ENCODE measurements at places on chromosomes 3 and 15. TPM values are rescaled to one million over a fixed set of nuclear protein-coding genes. Genes with fewer than 3 reads are reported as not detected.

The RBSN gene
- 12.5 TPM for total RNA-seq

DNA sequence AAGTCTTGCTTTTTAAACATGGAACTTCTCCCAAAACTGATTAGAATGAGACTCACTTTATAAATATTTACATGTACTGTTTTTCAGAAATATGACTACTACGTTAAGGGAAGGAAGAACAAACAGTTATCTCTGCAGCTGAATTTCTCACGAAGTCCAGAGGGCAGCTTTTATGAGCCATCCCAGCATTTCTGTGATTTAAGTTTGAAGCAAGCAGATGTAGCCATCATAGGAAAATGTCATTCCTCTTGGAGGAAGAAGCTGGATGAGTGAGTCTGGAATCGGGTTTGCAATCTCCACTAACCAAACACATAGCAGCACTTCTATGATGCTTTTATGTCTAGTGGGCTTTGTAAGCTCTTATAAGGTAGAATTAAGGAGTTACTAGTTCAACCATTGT, 53.7 kb downstream of the SCN11A start:
- no peak overlapping the region for H3K27ac ChIP-seq
- H3K36me3 ChIP-seq = no peaks in the 10 kb centered on the region
- DNase-seq = no peak
- no peaks in the 10 kb centered on the region for H3K4me1 ChIP-seq
- no peaks in the 10 kb centered on the region for H3K27me3 ChIP-seq

DNA sequence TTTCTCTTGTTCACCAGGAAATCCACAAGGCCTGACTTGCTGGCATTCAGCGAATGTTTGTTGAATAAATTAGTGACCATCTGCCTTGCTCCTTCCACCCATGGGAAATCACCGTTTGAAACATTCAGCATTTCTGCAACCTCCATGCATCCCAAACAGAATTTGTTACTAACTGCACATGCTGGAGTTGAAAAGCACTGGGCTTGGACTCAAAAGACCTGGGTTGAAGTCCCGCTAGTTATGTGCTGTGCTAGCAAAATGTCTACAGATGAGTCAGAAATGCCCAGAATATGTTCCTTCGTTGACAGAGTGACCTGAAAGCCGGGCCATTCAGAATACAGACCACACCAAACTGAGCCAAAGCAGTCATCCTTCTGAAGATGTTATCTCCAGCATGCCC, 144.6 kb downstream of the ALDH1A2 start:
- H3K36me3 ChIP-seq = no peaks in the 10 kb centered on the region
- DNase-seq = no peak
- H3K27ac ChIP-seq = no peak overlapping the region

GRCh38 chr3:163368168-163368567, 1710.1 kb downstream of the SI start:
- H3K27me3 ChIP-seq = no peaks in the 10 kb centered on the region
- H3K27ac ChIP-seq = no peak overlapping the region
- H3K4me1 ChIP-seq = no peaks in the 10 kb centered on the region

DNA sequence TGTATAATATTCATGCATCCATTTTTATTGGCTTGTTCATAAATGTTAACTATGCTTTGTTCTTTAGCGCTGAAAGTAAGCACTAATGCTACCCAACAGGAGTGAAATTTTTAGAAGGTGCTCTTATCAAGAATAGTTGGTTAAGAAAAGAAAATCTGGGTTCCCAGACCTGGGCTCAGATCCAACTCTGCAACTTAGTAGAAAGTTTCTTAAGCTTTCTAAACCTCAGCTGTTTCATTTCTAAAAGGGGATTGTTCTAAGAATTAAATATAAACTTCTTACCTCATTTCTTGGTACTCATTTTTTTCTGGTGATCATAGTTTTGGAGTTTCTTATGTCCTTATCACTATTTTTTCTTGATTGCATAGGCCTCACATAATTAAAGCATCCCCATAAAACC, 12.1 kb downstream of the ARPP21 start:
- no peak overlapping the region for H3K27ac ChIP-seq
- no peaks in the 10 kb centered on the region for H3K4me1 ChIP-seq

DNA sequence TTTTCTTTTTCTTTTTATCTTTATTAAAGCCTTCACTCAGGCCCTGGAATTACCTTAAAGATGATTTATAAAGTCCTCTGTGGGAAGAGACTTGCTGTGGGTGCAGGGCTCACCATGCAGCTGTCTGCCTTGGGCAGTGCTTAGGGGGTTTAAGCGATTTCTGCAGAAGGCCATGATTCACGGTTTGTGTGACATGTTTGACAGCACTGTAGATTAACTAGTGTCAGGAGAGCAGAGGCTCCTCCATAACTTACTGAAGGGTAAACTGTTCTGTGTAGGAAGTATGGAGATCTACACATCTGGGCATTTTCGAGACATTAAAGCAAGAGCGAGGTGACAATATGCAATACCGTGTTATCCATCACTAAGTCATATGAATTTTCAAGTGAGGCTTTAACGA, 137.7 kb downstream of the LRIG1 start:
- no peaks in the 10 kb centered on the region for H3K36me3 ChIP-seq
- no peak overlapping the region for H3K27ac ChIP-seq
- DNase-seq = no peak
- no peaks in the 10 kb centered on the region for H3K27me3 ChIP-seq
- no peaks in the 10 kb centered on the region for H3K4me1 ChIP-seq
